Midbrain (tissue), 1 donor: ENCODE measurements at places on chromosomes 13 and 19.

- no peak for DNase-seq
These were observed 1.1 kb downstream of the SLC15A1 start for GRCh38 chr13:98751367-98751782.

GRCh38 chr13:66033924-66034323 lies 1196.2 kb downstream of the PCDH9 start:
- no peak for DNase-seq

GRCh38 chr19:3526507-3527237 lies 12.3 kb upstream of the TEKTIP1 start:
- DNase-seq, result no peak

DNA sequence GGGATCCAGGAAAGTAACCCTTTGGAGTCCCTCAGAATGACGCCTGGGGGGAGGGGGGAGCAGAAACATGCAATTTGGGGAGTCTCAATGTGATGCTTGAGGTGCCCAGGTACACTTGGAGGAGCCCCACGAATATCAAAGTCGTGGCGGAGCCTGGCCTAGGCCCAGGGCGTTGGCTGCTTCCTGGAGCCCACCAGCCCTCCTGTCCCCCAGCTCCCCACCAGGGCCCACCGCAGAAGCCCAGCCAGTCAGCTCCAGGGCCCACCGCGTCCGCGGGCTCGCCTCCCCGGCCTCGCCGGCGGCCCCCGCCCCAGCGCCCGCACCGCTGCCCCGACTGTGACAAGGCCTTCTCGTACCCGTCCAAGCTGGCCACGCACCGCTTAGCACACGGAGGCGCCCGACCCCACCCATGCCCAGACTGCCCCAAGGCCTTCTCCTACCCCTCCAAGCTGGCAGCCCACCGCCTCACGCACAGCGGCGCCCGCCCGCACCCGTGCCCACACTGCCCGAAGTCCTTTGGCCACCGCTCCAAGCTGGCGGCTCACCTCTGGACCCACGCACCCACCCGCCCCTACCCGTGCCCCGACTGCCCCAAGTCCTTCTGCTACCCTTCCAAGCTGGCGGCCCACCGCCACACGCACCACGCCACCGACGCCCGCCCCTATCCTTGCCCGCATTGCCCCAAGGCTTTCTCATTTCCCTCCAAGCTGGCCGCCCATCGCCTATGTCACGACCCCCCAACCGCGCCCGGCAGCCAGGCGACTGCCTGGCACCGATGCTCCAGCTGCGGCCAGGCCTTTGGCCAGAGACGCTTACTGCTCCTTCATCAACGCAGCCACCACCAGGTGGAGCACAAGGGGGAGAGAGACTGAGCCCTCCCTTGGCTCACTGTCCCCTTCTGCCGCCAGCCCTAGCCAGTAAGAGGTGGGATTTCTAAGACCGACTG lies 2.1 kb downstream of the ZNF575 start:
- DNase-seq, result peak; percentile 59

DNA sequence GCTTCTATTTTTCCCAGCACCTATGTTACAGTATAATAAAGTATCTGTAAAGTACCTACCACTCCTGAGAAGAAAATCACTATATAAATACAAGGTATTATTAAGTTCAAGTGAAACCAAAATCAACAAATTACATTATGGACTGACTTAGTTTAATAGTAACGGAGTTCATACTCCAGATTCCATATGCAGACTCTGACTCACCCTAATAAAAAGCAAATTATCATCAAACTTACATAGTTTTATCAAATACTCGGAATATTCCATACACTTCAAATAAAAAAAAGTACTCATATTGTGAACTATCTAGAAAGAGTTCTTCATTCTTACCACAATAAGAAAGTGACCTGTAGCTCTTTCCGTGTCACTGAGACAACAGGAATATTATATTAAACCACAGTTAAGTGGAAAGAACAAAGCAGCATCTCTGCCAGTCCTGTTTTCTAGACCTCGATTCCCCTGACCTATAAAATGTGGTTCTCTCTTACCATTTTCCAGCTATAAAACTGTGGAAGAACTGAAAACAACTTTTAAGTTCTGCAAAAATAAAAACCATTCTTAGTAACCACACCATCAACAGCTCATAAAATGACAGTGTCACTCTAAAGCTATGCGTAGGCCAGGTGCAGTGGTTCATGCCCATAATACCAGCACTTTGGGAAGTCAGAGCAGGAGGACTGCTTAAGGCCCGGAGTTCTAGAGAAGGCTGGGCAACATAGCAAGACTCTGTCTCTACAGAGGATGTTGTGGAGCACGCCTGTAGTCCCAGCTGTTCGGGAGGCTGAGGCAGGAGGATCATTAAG lies 42.6 kb downstream of the USP12 start:
- DNase-seq, result no peak

GRCh38 chr13:67964986-67965385 lies 734.9 kb upstream of the PCDH9 start:
- no peak for DNase-seq

- DNase-seq, result no peak
These were observed 96.3 kb downstream of the MYCBP2 start for GRCh38 chr13:77230560-77230959.

DNA sequence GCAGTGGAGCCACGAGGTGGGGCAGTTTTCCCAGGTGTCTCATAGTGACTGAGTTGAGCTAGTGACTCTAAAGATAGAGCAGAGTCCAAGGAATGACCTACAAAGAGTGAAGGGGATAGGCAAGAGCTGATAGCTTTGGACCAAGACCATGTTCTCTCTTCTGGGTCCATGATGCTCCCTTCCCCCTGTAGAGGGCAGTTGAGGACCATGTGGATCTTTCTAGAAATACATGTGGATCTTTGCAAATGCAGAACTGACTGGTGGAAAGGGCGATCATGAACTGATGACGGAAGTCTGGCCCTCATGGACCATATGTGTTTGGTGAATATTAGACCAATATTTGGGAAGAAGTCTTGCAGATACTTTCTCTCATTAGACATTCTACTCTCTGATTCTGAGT lies 6.9 kb downstream of the PSG1 start:
- DNase-seq, result no peak

- DNase-seq, result no peak
These were observed 19.1 kb downstream of the GPR183 start for GRCh38 chr13:99288089-99288488.

DNA sequence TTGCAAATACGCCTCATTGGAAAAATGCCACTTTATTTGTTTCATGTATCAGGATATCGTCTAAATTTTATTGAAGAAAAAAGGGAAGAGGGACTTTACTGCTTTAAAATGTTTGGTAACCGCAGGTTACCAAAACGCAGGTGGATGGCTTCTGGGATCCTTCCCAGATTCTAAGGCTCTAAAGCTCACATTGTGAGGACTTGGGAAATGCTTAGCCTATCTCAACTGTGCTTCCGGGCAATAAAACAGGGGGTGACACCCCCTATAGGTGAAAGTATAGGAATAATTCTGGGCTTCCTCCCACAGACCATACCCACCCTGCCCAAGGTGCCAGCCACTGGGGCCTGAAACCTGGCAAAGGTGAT lies 73.2 kb upstream of the IPO5 start:
- DNase-seq, result no peak

GRCh38 chr19:7470540-7471305 lies 18.1 kb downstream of the PEX11G start:
- no peak for DNase-seq

DNA sequence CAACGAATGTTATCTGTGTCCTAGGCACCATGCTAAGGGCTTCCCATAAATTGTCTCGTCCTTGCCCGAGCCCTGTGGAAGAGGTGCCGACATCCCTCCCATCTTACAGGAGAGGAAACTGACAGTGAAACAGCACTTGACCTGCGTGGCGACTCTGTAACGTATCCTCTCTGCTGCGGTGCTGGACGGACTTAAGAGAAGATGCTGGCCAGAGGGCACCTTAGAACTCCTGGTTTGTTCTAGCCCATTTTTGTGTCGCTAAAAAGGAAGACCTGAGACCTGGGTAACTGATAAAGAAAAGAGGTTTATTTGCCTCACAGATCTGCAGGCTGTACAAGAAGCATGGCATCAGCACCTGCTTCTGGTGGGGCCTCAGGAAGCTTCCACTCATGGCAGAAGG lies 68.6 kb downstream of the KCTD15 start:
- no peak for DNase-seq

GRCh38 chr13:41144576-41144975 lies 12.0 kb upstream of the KBTBD6 start:
- DNase-seq, result no peak

DNA sequence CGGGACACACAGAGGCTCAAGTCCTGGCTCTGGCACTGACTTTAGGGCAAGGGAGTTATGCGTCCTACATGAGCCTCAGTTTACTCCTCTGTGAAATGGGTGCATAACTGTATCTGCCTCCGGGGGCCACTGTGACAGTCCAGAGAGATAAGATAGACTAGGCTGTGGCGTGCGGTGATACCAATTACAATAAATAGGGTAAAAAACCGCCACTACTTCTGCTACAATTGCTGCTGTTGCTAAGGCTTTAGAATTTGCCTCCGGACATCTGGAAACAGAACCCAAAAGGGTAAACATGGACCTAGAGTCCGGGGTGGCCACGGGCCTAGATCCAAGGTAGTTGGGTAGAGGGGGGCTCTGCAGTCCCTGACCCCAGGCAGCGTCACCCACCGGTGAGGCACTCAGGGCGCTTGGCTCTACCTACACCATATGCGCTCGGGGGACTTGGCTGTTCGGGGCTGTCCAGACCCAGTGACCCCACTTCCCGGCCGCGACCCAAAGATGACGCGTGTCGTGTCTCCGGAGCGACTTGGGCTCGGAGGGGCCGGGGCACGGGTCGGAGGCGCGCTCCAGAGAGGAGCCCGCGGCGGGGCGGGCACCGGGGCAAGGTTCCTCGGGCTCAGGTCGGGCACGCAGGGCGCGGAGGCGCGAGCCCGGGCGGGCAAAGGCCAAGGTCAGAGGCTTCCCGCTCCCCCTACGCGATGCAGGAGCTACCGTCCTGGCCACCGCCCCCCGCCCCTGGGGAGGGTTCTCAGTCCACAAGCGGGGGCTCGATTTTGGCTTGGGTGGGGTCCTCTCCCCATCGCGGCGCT lies 1.1 kb downstream of the INSR start:
- peak; percentile 13 for DNase-seq

GRCh38 chr13:80029170-80029569 lies 311.8 kb downstream of the SPRY2 start:
- no peak for DNase-seq

GRCh38 chr13:99866781-99867180 lies 104.8 kb downstream of the ZIC5 start:
- DNase-seq, result no peak

DNA sequence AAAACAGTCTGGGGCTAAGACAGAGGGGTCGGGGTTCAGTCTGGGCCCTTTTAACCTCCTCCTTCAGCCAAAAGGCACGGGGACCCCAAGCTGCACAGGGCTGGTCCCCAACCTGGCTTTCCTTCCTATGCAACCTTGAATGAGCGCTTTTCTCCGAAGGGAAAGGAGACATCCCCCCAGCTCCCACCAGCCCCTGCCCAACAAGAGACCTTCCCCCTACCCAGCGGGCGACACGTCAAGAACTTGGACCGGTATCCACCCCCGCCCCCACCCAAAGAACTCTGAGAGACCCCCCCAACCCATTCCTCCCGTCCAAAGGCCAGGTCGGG lies 35.0 kb upstream of the NANOS3 start:
- DNase-seq, result no peak

GRCh38 chr19:42196011-42197001 lies 21.2 kb downstream of the DEDD2 start:
- DNase-seq, result no peak
